ENCODE measurements at places on chromosomes 13 and 19.

DNA sequence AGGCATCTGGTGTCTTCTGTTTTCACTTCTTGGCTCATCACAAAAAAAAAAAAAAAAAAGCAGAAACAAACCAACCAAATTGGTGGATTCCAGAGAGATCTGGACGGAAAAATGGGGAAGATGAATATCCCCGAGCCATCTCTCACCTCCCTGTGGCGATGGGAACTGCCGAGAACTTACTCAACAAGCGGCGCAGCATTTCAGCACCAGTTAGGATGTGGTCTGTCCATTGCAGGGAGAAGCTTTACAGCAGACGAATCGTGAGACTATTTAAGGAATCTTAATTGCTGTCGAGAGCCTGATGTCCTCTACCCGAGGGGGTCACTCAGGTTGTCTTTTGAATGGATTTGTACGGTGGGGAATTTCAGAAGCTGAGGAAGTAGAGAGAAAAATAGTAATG, 17.3 kb upstream of the KDM4B start:
- DNase-seq = no peak

DNA sequence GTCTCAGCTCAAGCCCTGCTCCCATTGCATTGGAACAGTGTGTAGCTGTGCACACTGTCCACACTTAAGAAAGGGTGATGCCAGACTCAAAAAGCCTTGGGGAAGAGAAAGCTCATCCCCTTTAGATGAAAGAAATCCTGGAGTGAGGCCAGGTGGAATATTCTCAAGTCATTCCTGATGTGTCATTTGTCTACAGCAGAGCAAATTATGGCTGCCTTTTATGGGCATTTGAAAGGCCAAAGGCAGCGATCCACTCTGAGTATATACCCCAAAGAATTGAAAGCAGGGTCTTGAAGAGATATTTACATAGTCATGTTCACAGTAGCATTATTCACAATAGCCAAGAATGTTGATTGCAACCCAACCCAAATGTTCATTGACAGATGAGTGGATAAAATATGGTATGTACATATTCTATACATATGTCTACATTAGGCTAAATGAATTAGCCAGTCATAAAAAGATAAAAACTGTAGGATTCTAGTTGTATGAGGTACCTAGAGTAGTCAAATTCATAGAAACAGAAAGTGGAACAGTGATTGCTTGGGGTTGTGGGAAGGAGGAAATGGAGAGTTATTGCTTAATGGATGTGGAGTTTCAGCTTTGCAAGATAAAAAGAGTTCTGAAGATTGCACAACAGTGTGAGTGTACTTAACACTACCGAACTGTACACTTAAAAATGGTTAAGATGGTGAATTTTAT, 214.9 kb downstream of the KCNRG start:
- peak; percentile 90 for DNase-seq

- no peak for DNase-seq
These were observed 5.9 kb upstream of the ARGLU1 start for GRCh38 chr13:106573868-106574267.

- no peak for DNase-seq
These were observed 61.5 kb upstream of the SLC15A1 start for GRCh38 chr13:98813993-98814392.

DNA sequence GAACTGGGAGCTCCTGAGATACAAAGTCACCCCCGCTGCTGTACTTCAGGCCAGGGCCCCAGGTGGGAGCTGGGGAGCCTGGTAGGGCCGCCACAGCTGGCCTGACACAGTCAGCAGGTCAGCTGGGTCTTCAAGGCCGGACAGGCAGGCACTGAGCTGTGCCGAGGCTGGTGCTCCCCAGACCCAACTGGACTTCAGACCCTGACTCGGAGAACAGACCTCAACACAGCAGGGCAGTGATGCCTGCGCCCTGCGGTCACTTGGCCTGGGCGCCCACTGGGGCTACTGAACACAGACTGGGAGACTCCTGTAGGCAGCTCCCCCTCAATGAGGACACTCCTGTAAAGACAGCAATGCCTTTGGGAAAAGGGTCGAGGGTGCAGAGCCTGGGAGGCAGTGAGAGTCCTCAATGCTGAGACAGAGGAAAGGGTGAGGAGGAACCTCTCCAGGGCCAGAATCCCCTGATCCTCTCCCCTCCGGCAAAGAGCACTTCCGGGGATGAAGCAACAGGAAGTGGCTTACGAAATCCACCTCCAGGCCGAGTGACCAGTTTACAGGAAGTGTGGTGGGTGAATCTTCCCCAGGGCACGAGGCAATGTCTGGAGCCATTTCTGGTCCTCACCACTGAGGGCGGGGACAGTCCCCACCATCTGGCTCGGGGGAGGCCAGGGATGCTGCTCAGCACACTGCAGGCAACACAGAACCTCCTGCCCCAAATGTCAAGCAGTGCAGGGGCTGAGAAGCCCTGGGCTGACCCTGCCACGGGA, 40.8 kb upstream of the ISYNA1 start:
- DNase-seq = peak; percentile 89

GRCh38 chr13:33561627-33562026, 256.3 kb upstream of the RFC3 start:
- DNase-seq = no peak

- no peak for DNase-seq
These were observed 2.1 kb upstream of the CEACAM19 start for GRCh38 chr19:44668985-44669764.

- no peak for DNase-seq
These were observed 3.8 kb downstream of the DOCK9 start for GRCh38 chr13:98974053-98974452.

GRCh38 chr19:55213547-55213946, 4.2 kb upstream of the PTPRH start:
- no peak for DNase-seq

DNA sequence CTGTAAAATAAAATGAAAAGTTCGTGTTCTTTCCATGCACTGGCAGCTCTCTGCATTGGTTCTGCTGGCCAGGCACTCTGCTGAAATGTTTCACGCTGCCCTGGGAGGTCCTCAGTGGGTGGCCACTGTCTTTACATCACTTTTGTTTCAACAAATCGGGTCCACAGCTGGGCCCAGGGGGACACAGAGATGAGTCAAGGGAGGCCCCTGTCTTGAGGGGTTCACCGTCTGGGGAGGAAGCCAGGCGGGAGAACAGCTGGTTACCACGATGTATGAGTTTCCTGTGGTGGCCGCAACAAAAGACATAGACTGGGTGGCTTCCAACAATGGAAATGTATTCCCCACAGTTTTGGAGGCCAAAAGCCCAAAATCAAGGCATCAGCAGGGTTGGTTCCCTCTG, 5.1 kb upstream of the KLF2 start:
- DNase-seq = peak; percentile 69

GRCh38 chr13:107586216-107586615, 629.1 kb downstream of the LIG4 start:
- DNase-seq = peak; percentile 33

DNA sequence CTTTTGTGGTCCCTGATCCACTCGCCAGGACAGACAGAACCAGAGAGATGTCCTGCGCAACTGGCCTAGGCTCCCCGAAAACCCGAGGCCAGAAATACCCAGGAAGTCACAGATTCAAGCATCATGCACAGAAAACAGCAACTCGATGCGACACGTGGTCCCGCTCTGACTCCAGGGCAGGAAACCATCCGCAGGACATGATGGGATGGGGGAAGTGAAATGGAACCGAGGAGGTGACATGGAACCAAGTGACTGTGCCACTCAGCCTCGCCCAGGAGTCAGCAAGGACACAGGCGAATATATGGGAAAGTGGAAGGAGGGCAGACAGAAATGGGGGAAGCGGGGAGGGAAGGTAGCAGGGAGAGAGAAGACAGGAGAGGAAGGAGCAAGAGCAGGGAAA, 1.1 kb downstream of the ZSCAN18 start:
- DNase-seq = no peak

DNA sequence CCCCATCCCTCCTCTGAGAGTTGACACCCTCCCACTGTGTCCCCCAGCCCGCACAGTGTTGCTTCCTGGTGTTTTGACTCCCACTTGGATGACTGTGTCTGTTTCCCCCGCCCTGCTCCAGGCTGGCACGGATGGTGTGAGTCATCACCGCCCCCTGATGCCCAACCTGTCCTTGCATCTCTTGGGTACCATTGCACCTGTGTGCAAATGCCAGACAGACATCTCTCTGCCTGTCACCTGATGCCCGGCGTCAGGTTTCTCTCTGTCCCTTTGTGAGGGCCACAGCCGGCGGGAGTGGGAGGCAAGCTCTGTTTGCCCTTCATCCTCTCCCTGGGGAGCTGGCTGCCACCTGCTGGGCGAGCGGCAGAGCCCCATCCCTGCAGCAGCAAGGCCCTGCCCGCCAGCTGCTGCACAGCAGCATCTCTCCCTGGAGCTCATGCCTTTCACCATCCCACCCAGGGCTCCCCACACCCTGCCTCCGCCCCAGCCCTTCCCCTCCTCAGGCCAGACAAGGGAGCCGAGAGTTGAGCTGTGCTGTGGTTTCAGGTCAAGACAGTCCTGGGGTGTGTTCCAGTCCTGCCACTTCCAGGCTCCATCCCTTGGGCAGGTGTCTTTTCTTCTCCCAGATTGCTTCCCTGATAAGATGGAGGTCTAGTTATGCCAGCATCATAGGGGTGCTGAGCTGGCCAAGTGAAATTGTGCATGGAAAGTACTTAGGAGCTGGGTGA, 29.7 kb downstream of the NKPD1 start:
- peak; percentile 24 for DNase-seq

GRCh38 chr19:51341066-51341465, 873 bp downstream of the VSIG10L start:
- no peak for DNase-seq

DNA sequence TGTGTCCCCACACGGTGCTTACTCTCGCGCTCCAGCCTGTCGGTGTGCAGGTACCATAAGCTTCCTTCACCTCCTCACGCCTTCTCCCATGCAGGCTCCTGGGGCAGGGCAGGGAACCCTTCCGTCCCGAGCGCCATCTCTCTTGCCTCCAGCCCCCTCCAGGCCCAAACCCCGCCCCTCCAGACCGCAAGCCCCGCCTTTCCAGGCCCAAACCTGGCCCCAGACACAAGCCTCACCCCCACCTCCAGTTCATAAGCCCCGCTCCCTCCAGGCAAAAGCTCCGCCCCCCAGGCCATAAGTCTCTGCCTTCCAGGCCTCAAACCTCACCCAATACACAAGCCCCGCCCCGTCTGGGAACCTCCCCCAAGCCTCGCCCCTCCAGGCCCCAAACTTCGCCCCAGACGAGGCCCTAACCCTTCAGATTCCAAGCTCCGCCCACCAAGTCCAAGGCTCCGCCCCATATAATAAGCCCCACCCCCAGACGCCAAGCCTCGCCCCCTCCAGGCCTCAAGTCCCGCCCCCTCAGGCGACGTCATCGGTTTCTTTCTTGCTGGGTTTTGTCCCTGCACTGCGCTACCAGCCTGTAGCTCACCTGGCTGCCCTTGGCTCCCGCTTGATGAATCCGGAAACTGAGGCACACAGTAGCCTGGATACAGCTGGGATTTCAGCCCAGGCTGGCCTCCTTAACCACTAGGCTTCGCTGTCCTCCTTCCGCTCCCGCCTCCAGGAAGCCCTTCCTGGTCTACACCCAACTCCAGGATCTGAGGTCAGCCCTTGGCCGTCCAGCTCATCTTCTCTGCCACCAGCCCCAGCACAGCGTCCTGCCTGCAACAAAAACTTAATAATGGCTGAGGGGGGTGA, 16.1 kb downstream of the MKNK2 start:
- DNase-seq = peak; percentile 56

GRCh38 chr19:10505583-10506229, 2.5 kb upstream of the KEAP1 start:
- peak; percentile 75 for DNase-seq

Data from choroid plexus epithelial cell (primary cell).